ENCODE measurements at places on chromosomes 4 and X.

- DNase-seq: no peak
These were observed 10.3 kb upstream of the LSM6 start for GRCh38 chr4:146165221-146165620.

DNA sequence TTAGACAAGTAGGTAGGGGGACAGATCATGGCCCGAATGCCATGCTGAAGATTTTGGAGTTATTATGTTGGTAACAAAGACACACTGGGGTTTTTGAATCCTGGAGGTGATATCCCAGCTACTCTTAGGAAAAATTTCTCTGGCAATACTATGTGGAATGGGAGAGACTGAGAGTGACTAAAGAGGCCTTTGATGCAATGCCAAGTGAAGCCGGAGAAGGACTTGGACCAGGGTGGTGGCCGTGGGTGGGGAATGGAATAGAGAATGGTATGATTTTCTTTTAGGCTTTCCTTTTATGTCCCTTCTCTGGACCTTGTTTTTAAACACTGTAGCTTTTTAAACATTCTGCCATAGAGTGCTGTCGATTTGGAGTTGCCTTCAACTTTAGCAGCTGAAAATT, 141.6 kb downstream of the DCLK2 start:
- no peak for DNase-seq

DNA sequence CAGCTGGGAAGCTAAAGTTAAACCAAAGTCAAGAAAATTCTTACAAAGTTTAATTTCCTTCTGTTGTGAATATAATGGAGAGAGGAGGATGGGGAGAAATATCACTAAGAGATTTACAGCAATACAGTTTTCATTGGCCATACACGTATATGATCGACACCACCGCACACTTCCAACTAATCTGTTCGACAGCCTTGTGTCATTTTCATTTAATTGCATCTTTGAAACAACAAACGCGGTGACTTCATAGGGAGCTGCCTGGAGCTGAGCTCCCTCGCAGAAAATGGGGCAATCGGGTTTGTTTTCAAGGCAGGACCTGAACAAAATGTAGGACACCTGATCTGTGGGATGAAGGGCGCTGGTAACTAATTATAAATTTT, 1.3 kb downstream of the PTPN13 start:
- no peak for DNase-seq

GRCh38 chr4:34108391-34108790, 2135.9 kb downstream of the ARAP2 start:
- no peak for DNase-seq

DNA sequence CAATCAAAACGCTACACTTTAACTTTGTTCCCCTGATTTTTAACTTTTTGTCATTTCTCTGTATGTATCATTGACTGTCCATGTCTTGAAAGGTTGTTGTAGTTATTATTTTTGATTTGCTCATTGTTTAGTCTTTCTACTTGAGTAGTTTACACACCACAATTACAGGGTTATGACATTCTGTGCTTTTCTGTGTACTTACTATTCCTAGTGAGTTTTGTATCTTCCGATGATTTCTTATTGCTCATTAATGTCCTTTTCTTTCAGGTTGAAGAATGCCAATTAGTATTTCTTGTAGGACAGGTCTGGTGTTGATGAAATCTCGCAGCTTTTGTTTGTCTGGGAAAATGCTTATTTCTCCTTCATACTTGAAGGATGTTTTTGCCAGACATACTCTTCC, 89.2 kb upstream of the SH3RF1 start:
- no peak for DNase-seq

- DNase-seq: no peak
These were observed 162.4 kb upstream of the GPRIN3 start for GRCh38 chr4:89469930-89470375.

GRCh38 chr4:24372881-24373280, 211.5 kb downstream of the DHX15 start:
- no peak for DNase-seq

Data from AG09319 (cell line).